ENCODE measurements at places on chromosomes 2 and 18.

- no peak for DNase-seq
These were observed 8.4 kb upstream of the LIMS2 start for GRCh38 chr2:127683757-127684156.

DNA sequence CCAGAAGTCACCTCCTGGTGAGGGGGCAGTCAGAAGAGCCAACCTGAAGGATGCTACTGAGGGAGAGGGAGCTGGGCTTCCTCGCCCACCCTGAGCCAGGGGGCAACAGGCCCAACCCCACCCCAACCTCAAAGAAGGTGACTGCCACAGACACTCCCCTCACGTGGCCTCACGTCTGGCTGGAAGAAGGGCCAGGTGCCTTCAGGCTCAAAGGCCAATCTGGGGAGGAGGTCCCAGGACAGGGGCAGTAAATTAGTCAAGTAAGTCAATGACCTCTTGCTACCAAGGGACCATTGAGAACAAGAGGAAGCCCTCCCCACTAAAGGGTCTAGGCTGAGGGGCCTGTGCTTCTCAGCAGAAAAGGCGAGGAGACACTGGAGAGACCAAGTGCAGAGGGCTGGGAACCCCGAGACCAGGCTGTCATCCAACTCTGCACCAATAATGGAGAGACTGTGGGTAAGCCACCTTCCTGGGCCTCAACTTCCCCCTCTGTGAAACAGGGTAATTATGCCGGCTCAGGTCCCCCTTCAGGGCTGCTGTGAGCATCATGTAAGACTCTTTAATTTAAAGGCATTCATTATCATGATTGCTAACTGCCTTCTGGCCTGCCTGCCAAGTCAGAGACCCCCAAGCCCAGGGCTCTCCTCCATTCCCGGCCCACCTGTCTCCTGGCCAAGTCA, 20.2 kb upstream of the TNS1 start:
- DNase-seq: no peak

- DNase-seq: no peak
These were observed 41.3 kb downstream of the REV1 start for GRCh38 chr2:99448556-99448955.

DNA sequence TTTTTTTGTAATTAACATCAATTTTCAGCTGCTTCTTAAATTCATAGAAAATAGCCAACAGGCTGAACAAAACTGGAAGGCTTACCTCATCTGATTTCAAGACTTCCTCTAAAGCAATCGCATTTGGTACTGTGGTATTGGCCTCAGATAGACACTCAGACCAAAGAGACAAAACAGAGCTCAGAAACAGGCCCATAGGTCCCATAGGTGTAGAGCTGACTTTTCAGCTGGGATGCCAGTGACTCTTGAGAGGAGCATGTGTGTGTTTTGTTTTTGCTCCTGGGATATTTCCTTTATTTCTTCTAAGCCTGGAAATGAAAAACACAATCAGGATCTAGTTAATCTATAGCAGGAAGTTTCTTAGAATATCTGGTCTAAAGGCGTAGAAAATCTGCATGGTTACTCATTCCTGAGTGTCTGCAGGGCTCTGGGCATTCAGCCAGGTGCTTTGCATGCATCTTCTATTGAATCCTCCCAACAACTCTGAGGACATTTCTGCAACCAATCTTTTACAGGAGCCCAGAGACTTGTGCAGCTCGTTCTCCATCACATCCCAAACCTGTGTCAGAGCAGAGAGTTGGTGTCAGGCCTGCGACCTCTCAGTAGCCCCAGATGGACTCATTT, 190.8 kb downstream of the RTP5 start:
- no peak for DNase-seq

DNA sequence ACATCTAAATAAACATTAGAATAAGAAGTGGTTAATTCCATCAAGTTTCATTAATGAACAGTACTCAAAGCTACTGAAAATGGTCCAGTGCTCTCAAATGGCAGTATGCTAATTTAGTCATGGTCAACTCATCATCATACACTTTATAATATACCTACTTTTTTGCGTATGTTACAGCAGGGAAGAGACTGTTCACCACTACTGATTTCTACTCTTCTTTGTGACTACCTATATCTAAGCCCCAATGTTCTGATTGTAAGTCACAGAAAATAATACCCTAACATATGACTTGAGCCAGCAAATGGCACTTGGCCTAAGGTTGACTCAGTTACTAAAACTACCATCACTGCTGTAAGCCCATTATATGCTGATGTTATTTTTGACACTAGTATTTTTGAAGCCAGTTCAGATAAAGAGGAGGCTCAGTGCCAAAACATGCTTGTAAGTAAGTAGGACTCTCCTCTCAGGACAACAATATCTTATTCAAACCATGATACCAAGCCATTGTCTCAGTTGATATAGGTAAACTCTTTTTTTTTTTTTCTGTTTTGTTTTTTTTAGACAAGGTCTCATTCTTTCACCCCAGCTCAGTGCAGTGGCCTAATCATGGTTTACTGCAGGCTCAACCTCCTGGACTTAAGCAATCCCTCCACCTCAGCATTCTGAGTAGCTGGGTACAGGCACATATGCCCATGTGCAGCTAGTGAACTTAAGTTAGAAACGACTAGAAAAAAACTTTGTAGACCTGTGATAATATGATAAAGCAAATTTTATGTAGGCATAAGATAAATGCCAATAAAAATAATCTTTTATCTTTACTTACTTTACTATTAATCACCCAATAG, 266.9 kb downstream of the ZNF385B start:
- no peak for DNase-seq

DNA sequence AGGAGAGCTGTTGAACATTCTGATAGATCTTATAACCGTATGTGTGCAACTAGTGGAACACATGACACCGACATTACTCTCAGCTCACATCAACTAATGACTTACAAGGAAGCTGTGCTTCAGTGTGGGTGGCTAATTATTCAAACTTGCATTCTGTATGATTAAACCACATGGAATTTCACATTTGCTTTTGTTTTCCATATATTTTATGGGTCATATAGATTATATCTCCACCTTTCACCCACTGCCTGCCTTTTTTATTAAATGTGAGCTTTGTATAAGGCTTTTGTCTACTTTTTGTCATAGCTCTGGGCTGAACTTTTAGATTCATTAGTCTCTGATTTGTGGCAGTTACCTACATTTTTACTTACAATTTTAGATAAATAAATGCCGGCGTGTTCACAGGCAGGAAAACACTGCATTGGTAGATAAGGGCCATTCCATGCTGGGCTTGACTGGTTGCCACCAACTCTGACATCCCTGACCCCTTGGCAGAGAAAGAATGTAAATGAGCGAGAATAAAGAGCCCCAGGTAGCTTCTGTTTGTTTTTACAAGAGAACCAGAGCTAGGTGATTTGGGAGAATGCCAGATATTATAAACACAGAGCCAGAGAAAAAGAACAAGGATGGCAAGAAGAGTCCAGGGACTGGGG, 35.7 kb downstream of the LYPD6 start:
- DNase-seq: no peak

GRCh38 chr2:193276069-193276468, 1081.3 kb upstream of the TMEFF2 start:
- DNase-seq: no peak

GRCh38 chr18:77617694-77618093, 368.0 kb downstream of the GALR1 start:
- DNase-seq: no peak

- DNase-seq: no peak
These were observed 101.6 kb upstream of the FAM136A start for GRCh38 chr2:70403267-70404053.

DNA sequence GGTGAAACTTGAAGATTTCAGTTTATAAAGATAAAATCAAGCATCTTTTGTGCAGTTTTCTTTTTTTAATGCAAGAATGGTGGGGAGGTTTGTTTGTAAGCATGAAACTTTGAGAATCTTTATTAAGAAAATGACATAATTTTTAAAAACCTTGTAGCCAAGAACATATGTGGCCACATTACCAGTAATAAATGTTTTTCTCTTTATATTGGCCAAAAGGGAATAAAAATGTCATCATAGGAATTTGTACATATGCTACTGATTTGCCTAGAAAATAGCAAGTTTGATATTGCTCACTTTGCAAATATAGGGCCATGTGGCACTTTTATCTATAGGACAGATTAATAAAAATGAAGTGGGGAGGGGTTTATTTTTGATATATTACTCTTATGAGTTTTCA, 25.6 kb downstream of the METTL21A start:
- no peak for DNase-seq

DNA sequence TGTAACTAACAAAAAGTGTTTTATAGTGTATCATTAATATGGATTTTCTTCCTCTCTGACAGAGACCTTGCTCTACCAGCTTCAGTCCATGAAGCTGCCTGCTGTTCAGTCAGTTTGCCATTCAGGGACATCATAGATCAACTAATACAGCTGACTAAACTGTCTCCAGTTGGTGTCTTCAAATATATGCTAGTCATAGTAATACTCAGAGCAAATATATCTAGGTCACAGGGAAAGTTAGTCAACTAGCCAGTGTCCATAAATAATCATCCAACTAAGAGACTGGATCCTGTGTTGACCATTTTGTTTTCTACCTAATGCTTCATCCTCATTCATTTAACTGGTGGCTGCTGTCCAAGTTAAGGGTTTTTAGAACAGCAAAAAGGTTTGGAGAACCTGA, 38.2 kb upstream of the LRPPRC start:
- DNase-seq: no peak

DNA sequence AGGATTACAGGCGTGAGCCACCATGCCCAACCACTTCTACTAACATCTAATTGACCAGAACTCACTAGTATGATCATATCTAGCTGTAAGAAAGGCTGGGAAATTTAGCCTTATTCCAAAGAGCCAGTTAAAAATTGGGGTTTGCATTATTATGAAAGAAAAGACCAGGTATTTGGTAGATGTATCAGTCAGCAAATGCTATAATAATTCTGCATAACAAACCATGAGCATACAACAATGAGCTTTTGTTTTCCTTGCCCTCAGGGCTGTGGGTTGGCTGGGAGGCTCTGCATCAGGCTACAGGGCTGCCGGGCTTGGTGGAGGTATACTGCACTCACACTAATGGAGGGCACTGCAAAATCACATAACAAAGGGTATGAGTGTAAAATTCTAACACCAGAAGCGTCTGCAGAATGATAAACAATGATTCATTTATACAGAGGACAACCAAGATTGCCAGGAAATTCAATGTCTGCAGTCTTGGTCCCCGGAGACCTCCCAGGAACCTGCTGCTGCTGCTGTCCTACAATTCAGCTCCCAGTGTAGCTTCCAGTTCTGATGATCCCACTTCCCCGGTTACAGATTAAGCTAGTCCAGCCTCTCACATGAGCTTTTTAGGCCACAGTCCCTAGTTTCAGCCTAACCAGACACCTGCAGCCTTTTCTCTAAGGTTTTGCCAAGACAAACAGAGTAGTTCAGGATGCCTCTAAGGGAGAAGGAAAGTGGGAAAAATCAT, 32.2 kb upstream of the ST3GAL5 start:
- no peak for DNase-seq

- DNase-seq: no peak
These were observed 2.4 kb downstream of the DNAJB2 start for GRCh38 chr2:219281588-219281987.

DNA sequence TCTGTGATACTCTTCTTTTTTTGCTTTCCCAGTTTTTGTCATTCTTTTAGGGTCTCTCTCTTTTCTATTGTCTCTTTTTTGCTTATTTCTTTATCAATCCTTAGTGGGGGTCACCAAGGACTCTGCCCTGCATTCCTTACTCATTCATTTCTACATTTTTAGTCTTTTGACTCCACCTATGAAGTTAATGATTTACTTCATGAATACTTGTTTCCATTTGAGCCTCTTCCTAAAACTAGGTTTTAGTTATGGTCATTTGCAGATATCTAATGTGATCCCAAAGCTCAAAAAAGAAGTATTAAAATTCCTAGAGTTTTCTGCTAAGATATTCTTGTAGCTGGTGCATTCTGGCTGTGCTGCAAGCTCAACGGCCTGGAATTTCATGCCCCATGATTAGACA, 149.3 kb upstream of the AQP4 start:
- no peak for DNase-seq

DNA sequence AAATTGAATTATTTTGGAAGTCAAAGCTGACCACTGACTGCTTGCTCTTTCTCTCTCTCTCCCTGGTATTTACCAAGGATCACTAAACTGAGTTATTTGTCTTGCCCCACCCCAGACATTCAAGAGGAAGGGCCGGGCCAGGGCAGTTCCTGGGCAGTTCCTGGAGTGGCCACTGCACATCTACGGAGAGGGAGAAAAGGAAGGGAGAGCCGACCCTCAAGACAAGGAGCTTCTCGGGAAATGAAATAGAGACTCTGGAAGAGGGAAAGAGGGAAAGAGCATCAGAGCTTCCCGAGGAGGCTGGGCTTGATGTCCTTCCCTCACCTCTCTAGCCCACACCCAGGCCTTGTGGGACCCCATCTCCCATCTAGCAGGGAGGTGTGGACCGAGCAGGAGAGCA, 83.1 kb downstream of the SEPTIN10 start:
- DNase-seq: no peak

- no peak for DNase-seq
These were observed 1131.2 kb downstream of the TSN start for GRCh38 chr2:122886479-122887145.

GRCh38 chr18:73638709-73639108, 508.9 kb downstream of the FBXO15 start:
- DNase-seq: no peak

DNA sequence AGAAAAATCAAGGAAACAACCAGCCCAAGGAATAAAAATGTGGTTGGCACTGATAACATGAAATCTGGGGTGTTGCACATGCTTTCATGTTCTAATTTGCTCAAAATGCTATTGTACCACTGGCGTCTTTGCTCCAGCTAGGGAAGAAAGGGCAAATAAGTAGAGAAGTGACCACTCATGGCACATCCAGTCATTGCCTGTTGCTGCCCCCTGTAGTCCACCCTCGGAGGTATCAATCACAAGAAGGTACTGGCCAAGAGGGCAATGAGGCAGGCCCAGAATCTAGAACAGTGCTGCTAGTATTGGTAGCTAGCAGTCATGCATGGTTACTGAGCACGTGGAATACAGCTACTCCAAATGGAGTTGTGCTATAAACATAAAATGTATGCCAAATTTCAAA, 213.4 kb downstream of the CDCA7 start:
- no peak for DNase-seq

DNA sequence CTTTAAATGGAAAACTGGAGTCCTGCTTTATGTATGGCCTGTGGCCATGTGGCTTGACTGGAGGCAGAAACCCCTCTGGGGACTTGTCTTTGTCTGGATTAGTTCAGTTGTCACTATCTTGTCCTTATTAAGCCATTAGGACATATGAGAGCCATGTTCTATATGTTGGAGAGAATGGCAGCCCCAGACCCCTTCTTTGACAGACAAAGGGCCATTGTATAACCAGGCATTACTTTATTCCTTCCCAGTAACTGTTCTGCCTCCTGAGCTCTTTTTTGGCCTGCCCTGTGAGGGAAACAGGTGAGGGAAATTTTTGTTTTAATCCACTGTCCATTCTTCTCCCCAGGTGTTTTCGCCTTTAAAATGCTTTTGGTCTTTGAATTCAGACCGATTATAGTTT, 43.3 kb downstream of the FSHR start:
- no peak for DNase-seq
